Immature natural killer cell (primary cell): ENCODE measurements at places on chromosomes 2 and 18. TPM values are rescaled to one million over a fixed set of nuclear protein-coding genes. Genes with fewer than 3 reads are reported as not detected.

- no peaks in the 10 kb centered on the region for H3K27me3 ChIP-seq
- H3K4me1 ChIP-seq, result no peaks in the 10 kb centered on the region
These were observed 139.4 kb upstream of the GPC1 start for GRCh38 chr2:240296104-240296406.

GRCh38 chr18:25147877-25148488 lies 204.0 kb downstream of the ZNF521 start:
- DNase-seq, result no peak
- H3K4me3 ChIP-seq, result no peak overlapping the region
- no peaks in the 10 kb centered on the region for H3K27me3 ChIP-seq
- no peaks in the 10 kb centered on the region for H3K4me1 ChIP-seq
- no peak overlapping the region for H3K27ac ChIP-seq
- H3K36me3 ChIP-seq, result no peaks in the 10 kb centered on the region

- no peak overlapping the region for H3K27ac ChIP-seq
- peaks cover 21% of the 10 kb centered on the region for H3K4me1 ChIP-seq
- H3K4me3 ChIP-seq, result peak overlapping the region; percentile 80
These were observed 1.6 kb upstream of the ALKAL2 start for GRCh38 chr2:289362-290089.

DNA sequence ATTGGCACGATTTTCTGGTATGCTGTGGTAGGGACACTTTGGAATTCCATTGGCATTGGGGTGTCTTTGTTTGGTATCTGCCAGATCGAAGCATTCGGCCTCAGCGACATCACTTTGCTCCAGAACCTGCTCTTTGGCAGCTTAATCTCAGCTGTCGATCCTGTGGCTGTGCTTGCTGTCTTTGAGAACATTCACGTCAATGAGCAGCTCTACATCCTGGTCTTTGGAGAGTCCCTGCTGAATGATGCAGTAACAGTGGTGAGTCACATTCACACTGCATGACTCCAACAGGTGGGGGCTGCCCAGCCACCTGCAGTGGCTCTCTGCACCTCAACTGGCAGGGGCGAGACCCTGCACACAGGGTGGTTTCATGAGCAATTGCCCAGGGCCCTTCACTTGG lies 38.4 kb downstream of the SLC9A2 start:
- H3K36me3 ChIP-seq, result no peaks in the 10 kb centered on the region
- no peaks in the 10 kb centered on the region for H3K27me3 ChIP-seq
- no peak overlapping the region for H3K27ac ChIP-seq

- H3K27ac ChIP-seq, result no peak overlapping the region
- no peaks in the 10 kb centered on the region for H3K4me1 ChIP-seq
- H3K4me3 ChIP-seq, result no peak overlapping the region
These were observed 58.7 kb upstream of the SP3 start for GRCh38 chr2:174023591-174024523.

GRCh38 chr2:100767224-100767653 lies 52.7 kb upstream of the NPAS2 start:
- no peak overlapping the region for H3K4me3 ChIP-seq
- H3K27me3 ChIP-seq, result peaks cover 2% of the 10 kb centered on the region
- H3K4me1 ChIP-seq, result no peaks in the 10 kb centered on the region
- H3K36me3 ChIP-seq, result no peaks in the 10 kb centered on the region
- H3K27ac ChIP-seq, result no peak overlapping the region

DNA sequence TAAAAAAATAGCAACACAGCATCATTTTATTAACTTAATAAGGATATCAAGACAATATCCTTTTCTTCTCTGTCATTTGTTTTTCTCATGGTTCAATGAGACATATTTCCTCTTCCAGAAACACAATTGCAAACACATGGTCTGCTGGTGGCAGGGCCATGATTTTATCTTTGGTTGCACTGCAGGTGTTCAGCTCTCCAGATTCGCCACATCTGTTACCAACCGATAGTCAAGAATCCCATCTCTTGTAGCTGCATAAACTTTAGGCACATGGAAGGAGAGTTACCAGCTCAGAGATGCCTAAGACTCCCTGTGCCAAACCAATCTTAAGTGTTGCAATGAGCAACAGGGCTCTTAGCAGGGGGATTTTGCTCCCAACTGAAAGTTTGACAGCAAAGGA lies 1303.2 kb upstream of the CELF4 start:
- no peaks in the 10 kb centered on the region for H3K27me3 ChIP-seq
- H3K4me3 ChIP-seq, result no peak overlapping the region
- no peak overlapping the region for H3K27ac ChIP-seq
- no peaks in the 10 kb centered on the region for H3K36me3 ChIP-seq

DNA sequence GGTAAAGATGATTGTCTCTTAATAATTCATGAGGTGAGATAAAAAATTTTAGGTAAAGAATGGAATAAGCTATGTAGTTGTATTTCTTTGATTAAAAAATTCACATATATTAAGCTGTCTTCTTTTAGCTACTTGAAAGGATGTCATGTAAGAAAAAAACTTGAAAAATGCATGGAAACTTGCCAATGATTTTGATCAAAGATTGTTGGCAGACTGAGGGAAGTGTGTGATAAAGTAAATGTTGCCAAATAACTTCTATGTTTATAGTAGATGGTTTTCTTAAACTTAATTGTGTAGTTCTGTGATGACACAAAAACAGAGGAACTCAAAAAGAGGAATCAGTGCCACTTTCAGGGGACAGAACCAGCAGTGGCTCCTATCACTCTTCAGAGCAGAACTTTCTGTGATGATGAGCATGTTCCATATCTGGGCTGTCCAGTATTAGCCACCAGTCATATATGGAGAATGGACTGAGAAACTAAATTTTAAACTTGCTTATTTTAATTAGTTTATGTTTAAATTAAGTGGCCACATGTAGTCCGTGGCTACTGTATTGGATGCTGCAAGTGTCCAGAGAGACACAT lies 51.9 kb upstream of the SLC38A11 start:
- H3K27ac ChIP-seq, result no peak overlapping the region
- DNase-seq, result no peak
- H3K4me1 ChIP-seq, result no peaks in the 10 kb centered on the region

DNA sequence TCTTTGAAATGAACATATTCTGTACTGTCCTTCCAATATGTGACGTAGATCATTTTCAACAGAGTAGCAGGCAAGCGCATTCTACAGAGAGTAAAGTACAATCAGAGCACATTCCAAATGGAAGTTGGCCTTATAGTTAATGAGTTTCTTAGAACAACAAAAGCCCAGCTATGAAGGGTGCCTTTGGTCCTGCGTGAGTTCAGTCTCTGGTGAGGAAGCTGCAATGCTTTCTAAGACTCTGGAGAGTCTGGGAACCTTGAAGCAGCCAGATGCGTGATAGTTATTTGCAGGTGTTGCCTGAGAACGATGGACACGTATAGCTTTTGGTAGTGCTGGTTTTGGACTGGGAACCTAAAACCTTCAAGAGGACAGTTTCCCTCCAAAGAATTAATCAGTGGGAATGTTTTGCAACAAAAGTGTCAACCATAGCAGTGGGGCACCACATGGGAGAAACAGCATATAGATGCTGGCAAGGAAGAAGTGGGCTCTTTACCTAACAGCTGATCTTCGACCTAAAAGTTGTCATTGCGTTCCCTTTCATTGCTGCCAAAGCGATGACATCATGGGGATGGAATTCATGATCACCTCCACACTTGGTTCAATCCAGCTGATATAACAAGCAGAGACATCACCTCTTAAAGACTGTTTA lies 9.3 kb upstream of the SNORC start:
- H3K4me3 ChIP-seq, result no peak overlapping the region
- H3K27me3 ChIP-seq, result peaks cover 6% of the 10 kb centered on the region
- DNase-seq, result no peak
- H3K27ac ChIP-seq, result no peak overlapping the region
- H3K4me1 ChIP-seq, result no peaks in the 10 kb centered on the region

GRCh38 chr2:221322741-221323140 lies 249.4 kb downstream of the EPHA4 start:
- no peak overlapping the region for H3K4me3 ChIP-seq
- H3K36me3 ChIP-seq, result no peaks in the 10 kb centered on the region
- H3K27ac ChIP-seq, result no peak overlapping the region
- no peak for DNase-seq

DNA sequence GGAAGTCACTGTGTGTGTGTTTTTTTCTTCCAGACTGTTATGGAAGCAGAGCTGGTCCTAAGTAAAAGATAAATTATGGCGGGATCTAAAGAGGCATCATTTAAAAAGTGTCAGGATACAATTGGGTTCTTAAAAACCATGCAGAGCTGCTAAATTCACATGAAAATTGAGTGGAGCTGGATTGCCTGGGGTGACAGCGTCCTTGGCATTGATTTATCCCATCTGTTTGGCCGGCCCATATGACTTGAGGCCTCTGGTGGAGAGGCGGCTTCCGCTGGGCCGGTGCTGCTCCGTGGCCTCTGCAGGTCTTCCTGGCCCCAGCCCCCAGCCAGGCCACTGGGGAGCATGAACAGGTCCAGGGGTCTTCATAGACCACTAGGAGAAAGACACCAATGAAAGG lies 165.5 kb downstream of the GLI2 start:
- H3K36me3 ChIP-seq, result no peaks in the 10 kb centered on the region
- no peaks in the 10 kb centered on the region for H3K4me1 ChIP-seq
- no peak for DNase-seq
- no peak overlapping the region for H3K27ac ChIP-seq
- no peak overlapping the region for H3K4me3 ChIP-seq

- peaks cover 42% of the 10 kb centered on the region for H3K4me1 ChIP-seq
- H3K27me3 ChIP-seq, result peaks cover 4% of the 10 kb centered on the region
- H3K4me3 ChIP-seq, result no peak overlapping the region
- H3K36me3 ChIP-seq, result peaks cover 7% of the 10 kb centered on the region
- H3K27ac ChIP-seq, result no peak overlapping the region
- DNase-seq, result no peak
These were observed 205.4 kb downstream of the HDAC4 start for GRCh38 chr2:239195318-239195871.

GRCh38 chr2:112623913-112624777 lies 21.6 kb upstream of the SLC20A1 start:
- peak; percentile 70 for DNase-seq
- peaks cover 4% of the 10 kb centered on the region for H3K27me3 ChIP-seq
- H3K4me1 ChIP-seq, result peaks cover 77% of the 10 kb centered on the region
- no peaks in the 10 kb centered on the region for H3K36me3 ChIP-seq

DNA sequence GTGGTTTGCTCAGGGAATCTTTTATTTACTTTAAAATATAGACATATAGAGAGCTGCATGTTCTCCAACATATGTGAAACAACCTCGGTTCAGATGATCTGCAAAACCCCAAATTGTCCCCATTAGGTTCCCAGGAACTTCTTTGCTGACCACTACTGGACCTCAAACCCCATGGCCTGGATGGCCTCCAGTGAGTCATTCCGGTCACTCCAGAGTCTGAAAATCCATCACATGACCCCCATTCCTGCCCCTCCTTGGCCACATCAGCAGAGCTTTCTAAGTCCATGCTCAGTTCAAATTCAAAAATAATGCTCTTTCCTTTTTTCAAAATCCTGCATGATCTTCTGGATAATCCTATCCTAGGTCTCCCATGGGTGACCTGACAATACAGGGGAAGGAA lies 271.0 kb downstream of the TNS1 start:
- H3K36me3 ChIP-seq, result no peaks in the 10 kb centered on the region
- peaks cover 8% of the 10 kb centered on the region for H3K27me3 ChIP-seq
- DNase-seq, result no peak
- no peak overlapping the region for H3K27ac ChIP-seq
- H3K4me3 ChIP-seq, result no peak overlapping the region

DNA sequence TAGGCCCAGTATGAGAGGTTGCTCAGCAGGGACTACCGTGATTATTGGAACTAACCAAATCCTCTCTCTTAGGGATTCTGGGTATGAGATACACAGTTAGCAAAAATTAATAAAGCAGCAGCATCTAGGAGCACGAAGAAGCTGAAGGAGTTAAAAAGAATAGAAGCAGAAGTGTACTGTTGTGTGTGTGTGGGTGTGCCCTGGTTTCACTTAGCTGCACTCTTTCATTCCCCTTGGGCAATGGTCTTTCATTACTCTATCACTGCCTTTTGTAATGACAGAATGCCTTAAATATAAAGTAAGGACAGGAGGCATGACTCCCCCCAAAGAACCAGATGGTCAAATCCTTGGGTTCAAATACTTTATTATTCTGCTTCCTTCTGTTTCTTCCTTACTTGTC lies 115.9 kb upstream of the CD302 start:
- H3K4me3 ChIP-seq, result no peak overlapping the region
- H3K36me3 ChIP-seq, result no peaks in the 10 kb centered on the region
- H3K4me1 ChIP-seq, result no peaks in the 10 kb centered on the region
- no peak overlapping the region for H3K27ac ChIP-seq
- H3K27me3 ChIP-seq, result no peaks in the 10 kb centered on the region
- no peak for DNase-seq

- H3K4me3 ChIP-seq, result no peak overlapping the region
- no peaks in the 10 kb centered on the region for H3K27me3 ChIP-seq
- DNase-seq, result no peak
These were observed 44.5 kb downstream of the SOCS6 start for GRCh38 chr18:70333316-70333715.

DNA sequence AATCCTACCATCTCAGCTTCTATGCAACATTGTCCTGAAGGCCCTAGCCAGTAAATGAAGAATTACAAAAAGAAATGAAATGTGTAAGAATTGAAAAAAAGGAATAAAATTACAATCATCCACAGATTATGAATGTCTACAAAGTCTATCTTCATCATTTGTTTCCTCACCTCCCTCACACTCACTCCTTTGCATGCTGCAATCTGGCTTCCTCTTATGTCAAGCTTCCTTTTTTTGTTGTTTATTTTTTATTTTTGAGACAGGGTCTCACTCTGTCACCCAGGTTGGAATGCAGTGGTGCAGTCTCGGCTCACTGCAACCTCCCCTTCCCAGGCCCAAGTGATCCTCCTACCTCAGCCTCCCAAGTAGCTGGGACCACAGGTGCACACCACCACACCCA lies 129.0 kb downstream of the CABYR start:
- no peaks in the 10 kb centered on the region for H3K36me3 ChIP-seq
- no peak overlapping the region for H3K4me3 ChIP-seq
- H3K27ac ChIP-seq, result no peak overlapping the region
- DNase-seq, result no peak
- peaks cover 5% of the 10 kb centered on the region for H3K4me1 ChIP-seq
- H3K27me3 ChIP-seq, result peaks cover 8% of the 10 kb centered on the region

SERPINB12 gene
- not detected for polyA plus RNA-seq

UGT1A5 gene
- not detected for polyA plus RNA-seq

LRP1B gene
- not detected for polyA plus RNA-seq

RESP18 gene
- polyA plus RNA-seq, result not detected

XIRP2 gene
- polyA plus RNA-seq, result 0.08 TPM

KCNG2 gene
- not detected for polyA plus RNA-seq

CIB4 gene
- polyA plus RNA-seq, result not detected

TMEM178A gene
- not detected for polyA plus RNA-seq

RIT2 gene
- not detected for polyA plus RNA-seq

GALR1 gene
- polyA plus RNA-seq, result not detected

EHD3 gene
- polyA plus RNA-seq, result 4.9 TPM
